MV-4-11 (cell line): ENCODE measurements at places on chromosomes 4 and X.
A peak's percentile ranks its signal among the peaks of the same experiment; 100 is the strongest.

GRCh38 chr4:87101543-87102199 lies 118.7 kb downstream of the KLHL8 start:
- DNase-seq, result no peak

DNA sequence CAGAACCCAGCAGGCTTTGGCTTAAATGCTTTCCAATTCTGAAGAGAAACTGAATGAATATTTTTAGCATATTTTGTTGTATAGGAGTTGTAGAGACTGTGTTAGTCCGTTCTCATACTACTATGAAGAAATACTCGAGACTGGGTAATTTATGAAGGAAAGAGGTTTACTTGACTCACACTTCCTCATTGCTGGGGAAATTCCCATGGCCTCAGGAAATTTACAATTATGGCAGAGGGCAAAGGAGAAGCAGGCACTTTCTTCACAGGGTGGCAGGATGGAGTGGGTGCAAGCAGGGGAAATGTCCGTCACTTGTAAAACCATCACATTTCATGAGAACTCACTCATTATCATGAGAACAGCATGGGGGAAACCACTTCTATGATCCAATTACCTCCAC lies 291.7 kb downstream of the PACRGL start:
- DNase-seq, result peak; percentile 89

DNA sequence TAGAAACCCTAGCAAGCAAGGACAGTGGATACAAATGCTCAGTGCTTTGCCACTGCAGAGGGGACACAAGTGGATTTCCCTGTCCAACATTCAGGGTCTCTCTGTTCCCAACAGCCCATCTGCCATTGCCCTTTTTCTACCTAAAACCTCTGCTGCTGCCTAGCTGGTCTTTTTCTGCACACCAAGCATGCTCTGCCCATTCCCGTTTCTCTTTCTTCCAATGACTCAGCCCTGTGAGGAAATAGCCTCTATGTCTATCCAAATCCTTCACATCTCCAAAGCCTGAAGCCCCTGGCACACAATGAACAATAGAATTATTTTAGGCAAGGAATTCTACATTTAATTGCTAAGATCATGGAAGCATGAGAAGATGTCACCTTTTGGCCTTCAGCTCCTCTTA lies 5.7 kb upstream of the AMELX start:
- no peak for DNase-seq

GRCh38 chr4:143406523-143406922 lies 69.8 kb downstream of the GAB1 start:
- no peak for DNase-seq

- no peak for DNase-seq
These were observed 2637.0 kb downstream of the PCDH7 start for GRCh38 chr4:33357121-33357520.

DNA sequence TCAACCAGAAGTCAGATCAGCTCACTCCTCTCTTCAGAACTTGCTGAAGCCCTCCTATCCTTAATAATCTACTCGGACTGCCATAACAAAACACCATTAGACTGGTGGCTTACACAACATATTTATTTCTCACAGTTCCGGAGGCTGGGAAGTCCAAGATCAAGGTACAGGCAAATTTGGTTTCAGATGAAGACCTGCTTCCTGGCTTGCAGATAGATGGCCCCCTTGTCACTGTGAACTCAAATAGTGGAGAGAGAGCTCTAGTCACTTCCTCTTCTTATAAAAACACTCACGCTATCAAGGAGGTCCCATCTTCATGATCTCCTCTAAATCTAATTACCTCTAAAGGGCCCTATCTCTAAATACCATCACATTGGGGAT lies 125.1 kb downstream of the CAMK2D start:
- DNase-seq, result peak; percentile 71

GRCh38 chr4:2765832-2766526 lies 9.8 kb upstream of the TNIP2 start:
- DNase-seq, result no peak

DNA sequence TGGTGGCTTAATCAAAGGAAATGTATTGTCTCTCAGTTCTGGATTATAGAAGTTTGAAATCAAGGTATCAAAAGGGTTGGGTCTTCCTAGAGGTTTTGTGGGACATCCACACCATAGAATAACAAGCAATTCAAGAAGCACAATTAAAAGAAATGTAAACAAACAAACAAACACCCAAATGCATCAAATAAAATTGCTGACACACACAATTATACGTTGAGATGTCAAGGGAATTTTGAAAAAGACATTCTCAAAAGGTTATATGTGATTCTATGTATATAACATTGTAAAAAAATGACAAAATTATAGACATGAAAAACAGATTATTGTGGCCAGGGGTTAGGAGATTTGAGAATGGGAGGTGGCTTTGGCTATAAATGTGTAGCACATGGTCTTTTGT lies 250.7 kb upstream of the AGA start:
- DNase-seq, result no peak
